ENCODE measurements at places on chromosomes 7 and 10.

DNA sequence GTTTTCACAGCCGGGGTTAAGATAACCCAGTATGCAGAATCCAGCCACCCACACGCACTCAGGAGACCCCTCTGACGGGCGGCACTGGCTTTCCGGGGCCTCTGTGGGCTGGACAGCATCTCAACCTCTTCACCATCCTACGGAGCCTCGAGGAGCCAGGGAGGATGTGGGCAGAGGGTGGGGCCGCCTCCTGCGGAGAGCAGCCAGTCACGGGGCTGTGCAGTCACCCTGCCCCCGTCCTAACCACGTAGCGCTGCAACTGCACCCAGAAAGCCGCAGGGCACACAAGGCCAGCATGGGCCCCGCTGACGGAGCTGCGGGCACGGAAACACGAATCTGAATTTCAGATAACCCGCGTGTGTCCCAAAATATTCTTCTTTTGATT is 270.3 kb downstream of the ELFN1 start:
- DNase-seq = peak; percentile 91

DNA sequence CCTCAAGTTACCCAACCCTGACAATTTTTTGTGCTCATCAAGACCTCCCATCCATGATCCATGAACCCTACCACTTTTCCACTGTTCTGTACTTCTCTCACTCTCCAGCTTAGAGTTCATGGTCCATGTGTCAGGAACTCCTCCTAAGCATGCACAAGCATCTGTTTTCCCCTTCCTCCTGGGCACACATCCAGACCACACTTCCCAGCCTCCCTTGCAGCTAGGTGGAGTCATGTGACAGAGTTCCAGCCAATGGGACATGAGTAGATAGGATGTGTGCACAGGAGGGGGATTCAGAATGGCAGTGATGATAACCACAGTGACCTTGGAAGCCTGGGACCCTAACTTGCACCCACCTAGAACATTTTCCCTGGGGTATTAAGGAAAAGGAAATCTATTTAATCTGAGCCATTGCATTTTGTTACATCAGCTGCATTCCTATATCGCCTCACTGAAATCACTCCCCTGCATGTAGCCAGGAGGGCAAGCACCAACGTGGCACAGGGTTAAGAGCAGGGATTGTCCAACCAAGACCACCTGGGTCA is 9.6 kb upstream of the FRMPD2 start:
- no peak for DNase-seq

- no peak for DNase-seq
These were observed 298.1 kb downstream of the TCERG1L start for GRCh38 chr10:131013281-131013912.

DNA sequence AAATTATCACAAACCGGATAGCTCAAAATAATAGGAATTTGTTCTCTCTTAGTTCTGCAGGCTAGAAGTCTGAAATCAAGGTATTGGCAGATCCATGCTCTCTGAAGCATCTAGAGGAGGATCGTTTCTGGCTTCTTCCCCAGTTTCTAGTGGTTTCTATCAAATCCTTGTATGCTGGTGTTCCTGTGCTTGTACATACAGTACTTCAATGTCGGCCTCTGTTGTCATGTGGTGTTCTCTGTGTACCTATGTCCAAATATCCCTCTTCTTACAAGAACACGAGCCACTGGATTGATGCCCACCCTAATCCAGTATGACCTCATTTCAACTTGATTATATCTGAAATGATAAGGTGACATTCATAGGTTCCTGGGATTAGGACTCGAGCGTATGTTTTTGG is 9.8 kb upstream of the TAX1BP1 start:
- no peak for DNase-seq

DNA sequence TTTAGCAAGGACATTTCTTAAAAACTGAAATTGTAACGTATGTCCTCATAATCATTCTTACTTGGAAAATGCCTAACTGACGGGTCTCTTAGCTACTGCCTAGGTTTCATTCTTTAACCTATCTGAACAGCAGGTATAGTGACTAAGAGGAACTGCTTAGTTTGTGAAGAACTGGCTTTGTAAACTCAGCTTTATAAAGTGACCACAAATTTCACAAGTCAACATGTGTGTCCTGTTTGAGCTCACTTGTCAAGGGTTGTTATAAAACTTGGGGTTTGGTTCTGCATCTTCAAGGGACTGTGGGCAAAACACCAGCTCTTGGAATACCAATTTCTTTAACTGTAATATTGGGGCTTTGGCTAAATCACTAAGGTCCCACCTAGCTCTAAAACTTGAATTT is 32.2 kb downstream of the MRPS33 start:
- no peak for DNase-seq

DNA sequence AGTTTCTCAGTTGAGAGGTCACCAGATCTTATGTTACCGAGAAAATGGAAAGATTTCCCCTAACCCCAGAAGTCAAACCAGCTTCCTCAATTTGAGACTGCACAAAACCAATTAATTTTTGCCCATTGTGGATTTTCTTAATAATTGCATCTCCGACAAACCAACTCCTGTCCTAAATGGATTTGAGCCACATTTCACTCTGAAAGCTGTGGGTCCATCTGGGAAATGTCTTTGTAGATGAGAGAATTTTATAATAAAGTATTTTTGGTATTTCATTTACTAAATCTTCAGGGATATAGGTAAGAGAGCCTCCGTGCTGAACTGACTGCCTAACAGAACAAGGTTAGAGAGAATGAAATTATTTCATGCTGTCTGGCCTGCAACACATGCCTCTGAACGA is 99.7 kb upstream of the PDCD4 start:
- no peak for DNase-seq

- DNase-seq = no peak
These were observed 703 bp upstream of the HILPDA start for GRCh38 chr7:128454808-128455542.

GRCh38 chr7:3559278-3559677 is 258.2 kb downstream of the SDK1 start:
- DNase-seq = no peak

DNA sequence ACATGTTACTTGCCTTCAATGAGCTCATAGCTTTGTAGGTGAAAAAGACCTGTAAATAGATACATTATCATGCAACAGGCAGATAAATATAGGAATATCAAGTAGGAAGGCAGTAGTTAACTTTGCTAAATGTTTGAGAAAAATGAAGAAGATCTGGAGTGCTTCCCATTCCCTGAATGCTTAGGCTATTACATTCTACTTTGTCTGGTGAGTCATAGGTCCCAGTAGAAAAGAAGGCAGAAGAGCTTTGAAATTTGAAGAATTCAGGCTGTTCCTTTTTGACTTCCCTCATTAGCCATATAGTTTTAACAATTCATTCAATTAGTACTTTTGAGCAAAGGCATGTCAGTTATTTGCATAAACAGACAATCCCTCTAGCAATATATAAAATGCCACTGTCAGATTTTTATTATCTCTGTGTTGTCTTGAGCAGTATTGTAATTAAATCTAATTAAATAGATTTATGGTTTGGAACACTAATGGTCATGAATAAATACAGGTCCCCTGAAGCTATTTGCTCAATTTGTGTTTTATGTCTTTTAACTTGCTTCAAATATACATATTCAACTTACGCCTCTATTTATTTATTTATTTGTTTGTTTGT is 875.0 kb downstream of the REEP3 start:
- DNase-seq = no peak

- DNase-seq = no peak
These were observed 67.8 kb downstream of the FRMD4A start for GRCh38 chr10:14262836-14263425.

GRCh38 chr7:98352621-98353020 is 48.3 kb downstream of the BAIAP2L1 start:
- DNase-seq = no peak

DNA sequence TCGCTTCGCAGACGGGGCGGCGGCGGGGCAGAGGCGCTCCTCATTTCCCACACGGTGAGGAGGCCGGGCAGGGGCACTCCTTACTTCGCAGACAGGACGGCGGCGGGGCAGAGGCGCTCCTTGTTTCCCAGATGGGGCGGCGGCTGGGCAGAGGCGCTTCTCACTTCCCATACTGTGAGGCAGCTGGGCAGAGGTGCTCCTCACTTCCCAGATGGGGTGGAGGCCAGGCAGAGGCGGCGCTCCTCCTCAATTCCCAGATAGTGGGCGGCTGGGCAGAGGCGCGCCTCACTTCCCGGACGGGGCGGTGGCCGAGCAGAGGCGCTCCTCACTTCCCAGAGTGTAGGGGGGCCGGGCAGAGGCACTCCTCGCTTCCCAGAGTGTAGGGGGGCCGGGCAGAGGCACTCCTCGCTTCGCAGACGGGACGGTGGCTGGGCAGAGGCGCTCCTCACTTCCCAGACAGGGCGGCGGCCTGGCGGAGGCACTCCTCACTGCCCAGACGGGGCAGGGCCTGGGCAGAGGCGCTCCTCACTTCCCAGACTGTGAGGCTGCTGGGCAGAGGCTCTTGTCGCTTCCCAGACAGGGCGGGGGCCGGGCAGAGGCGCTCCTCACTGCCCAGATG is 43.1 kb downstream of the ZEB1 start:
- DNase-seq = no peak

- no peak for DNase-seq
These were observed 323.1 kb downstream of the TNS3 start for GRCh38 chr7:47258798-47259197.

DNA sequence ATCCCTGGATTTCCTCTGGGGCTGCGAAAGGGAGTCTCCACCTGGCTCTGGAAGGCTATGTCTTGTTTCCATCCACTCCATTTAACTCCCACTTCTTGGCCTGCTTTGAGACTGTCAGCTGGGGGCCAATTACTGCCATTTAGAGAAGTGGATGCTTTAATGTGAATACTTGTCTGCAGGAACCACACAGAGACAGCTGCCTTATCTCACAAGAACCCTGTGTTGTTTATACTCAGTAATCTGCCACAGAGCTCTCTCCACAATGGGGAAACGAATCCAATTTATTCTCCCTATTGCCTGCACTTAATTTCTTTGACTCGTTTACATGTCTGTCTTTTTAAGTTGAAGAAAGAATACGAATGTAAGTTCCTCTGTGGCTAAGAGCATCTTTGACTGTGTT is 787.0 kb upstream of the C7orf33 start:
- no peak for DNase-seq

- DNase-seq = no peak
These were observed 167.5 kb upstream of the MEOX2 start for GRCh38 chr7:15853832-15854470.

- peak; percentile 36 for DNase-seq
These were observed 4.4 kb upstream of the IRF5 start for GRCh38 chr7:128933180-128933891.

DNA sequence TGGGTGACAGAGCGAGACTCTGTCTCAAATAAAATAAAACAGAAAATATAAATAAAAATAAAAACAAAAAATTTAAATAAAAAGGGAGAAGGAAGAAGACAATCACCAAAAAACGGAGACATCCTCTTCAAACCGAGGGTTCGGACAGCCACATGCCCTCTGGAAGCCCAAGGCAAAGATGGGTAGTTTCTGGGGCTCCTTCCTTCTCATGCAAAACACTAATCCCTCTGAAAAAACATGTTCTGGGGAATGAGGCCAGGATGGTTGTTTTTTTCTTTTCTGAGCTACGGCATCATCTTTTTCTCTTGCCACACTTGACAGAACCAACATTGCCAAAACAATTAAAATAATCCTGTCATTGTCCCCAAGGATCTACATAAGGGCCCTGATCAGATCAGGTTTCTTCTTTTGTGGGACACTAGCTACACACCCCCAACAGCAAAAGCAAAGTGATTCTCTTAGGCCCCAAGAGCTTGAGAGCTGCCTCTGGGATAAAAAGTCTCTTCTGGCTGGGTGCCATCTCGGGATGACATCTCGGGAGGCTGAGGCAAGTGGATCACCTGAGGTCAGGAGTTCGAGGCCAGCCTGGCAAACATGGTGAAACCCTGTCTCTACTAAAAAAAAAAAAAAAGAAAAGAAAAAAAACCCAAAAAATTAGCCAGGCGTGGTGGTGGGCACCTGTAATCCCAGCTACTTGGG is 14.2 kb upstream of the POR start:
- no peak for DNase-seq

- DNase-seq = no peak
These were observed 168.3 kb downstream of the MYOF start for GRCh38 chr10:93313798-93314197.

DNA sequence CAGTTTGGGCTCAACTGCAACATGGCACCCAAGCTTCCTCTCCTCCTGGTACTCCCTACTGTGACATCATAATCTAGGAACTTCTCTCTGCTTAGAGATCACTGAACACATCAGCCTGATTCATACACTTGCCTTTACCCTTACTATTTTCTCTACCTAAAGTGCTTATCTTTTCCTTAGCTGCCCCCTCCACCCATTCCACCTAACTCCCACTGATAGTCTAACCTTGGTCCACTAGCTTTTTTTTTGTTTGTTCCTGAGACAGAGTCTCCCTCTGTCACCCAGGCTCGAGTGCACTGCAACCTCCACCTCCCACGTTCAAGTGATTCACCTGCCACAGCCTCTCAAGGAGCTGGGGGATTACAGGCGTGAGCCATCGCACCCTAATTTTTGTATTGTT is 15.9 kb downstream of the CUL2 start:
- DNase-seq = no peak

DNA sequence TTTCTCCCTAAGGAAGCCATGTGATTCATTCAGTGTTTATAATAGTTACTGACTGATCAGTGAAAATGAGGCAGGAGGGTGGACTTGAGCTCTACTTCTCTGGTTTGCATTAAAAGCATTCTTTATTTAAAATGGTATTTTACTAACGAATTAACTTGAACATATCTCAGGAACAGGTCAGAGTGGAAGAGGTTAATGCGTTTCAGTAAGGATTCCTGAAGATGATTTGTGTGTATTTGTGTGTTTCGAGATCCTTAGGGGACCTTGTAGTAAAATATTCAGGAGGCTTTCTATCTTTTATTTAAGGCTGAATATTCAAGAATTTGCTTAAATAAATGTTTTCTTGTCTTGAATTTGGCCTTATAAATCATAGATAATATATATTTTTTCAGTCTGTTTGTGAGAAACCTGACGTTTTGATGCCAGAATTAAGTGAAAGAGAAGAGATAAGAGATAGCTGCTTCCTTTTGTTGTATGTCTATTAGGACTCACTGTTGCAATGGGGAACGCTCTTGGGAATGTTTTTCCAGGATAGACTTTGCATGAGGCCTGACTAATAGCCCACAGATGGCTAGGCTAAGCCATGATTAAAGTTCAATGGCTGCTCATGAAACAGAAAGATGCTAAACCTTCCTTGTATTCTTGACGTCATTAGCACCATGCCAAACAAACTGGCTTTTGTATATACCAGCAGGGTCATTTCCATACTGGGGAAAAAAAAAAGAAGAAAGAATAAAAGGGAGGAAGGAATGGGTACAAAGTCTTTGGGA is 93.8 kb upstream of the MTPN start:
- DNase-seq = no peak

Measured in activated effector memory CD4-positive, alpha-beta T cell treated with Interleukin-2 at 50 U/mL for 16 hours (primary cell).